ENCODE measurements at places on chromosomes 4 and X.

DNA sequence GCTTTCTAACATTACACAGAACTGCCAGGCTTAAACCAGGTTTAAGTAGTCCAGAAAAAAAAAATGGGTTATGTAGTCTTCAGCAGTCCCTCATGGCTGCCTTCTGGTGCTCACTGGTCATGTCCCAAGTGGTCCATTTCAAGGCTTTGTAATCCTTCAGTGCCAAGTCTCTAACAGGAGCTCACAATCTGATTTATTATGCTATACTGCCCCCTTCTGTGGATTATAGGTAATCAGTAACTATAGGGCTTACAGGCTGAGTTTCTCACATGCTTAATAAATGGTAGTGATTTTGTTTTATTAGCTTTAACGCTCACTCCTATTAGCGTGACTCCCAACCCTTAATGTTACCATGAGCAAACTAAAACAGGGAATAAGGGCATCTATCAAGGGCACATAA, 92.5 kb upstream of the EDA2R start:
- no peak for DNase-seq

DNA sequence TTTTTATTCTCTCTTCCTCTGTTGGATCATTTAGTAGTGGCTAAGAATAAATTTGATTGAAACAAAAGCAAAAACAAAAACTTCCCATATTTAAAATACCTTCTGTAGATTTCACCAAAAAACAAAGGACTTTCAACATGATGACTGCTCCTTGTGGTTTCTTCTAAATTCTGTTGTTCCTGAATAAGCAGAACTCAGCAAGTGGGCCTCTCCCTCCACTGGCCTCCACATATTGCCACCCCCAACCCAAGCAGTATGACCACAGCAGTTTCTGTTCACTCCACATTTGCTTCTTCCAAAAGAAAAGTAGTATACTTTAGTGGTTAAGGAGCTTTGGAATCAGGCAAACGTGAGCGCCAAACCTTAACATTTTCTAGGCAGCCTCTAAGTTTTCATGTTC, 114.7 kb downstream of the COX18 start:
- no peak for DNase-seq

DNA sequence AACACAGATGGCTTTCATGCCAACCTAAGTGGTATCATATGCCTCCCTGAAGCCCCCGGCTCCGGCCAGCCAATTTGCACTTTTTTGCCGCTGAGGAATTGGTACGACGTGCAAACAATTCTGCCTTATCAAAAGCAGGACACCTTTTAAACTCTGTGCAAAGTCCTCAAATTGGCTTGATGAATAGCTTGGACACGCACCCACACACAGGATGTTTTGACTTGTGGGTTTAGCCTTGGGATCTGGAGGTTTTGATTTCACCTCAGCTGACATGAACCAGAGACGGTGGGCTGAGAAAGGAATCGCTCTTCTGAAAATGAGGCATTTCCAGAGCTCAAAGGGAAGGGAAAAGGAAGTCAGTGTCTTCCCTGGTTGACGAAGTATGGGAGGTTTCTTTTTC, 110.8 kb upstream of the SHOX start:
- no peak for DNase-seq

DNA sequence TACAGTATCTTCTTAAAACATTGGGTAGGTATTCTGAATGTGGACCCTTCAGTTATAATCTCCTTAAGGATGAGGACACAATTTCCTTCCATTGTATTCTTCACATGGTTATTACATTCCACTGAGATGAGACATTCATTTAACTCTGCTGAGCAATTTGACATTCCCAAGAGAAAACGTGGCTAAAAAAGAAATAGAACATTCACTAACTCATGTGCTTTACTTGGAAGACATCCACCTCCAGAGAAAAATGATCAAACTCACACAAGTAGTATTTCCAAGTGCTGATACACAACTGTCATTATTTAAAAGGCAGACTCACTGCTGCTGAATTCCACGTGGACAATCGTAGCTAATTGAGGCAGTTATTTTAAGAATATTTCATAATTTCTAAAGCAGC, 227.9 kb upstream of the ANKRD50 start:
- no peak for DNase-seq

DNA sequence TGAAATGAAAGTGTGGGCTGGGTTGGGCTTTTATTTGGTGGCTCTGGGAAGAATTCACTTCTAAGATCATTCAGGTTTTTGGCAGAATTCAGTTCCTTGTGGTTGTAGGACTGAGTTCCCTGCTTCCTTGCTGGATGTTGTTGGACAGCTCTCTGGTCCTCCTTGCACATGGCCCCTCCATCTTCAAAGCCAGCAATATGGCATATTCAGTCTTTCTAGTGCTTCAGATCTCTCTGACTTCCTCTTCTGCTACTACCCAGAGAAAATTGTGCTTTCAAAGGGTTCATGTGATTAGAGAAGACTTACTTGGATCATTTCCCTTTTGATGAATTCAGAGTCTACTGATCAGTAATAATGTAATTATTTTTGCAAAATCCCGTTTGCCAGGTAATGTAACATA, 12.8 kb upstream of the IGFBP7 start:
- no peak for DNase-seq

- no peak for DNase-seq
Observed at GRCh38 chr4:146053891-146054290, 115.3 kb upstream of the ZNF827 start.

DNA sequence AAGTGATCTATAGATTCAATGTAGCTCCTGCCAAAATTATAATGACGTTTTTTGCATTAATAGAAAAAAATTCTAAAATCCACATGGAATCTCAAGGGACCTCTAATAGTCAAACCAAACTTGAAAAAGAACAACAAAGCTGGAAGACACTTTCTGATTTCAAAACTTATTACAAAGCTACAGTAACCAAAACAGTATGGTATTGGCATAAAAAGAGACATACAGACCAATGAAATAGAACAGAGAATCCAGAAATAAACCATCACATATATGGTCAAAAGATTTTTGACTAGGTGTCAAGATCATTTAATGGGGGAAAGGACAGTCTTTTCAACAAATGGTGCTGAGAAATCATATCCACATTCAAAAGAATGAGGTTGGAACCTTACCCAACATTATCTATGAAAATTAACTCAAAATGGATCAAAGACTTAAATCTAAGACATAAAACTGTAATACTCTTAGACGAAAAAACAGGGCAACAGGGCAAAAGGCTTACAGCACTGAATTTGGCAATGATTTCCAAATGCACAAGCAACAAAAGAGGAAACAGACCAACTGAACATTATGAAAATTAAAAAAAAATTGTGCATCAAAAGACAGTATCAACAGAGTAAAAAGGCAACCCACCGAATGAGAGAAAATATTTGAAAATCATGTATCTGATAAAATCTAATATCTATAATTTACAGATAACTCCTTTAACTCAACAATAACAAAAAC, 3.9 kb downstream of the FBXO8 start:
- no peak for DNase-seq

- no peak for DNase-seq
Observed at GRCh38 chr4:168623011-168623410, 126.2 kb downstream of the PALLD start.

DNA sequence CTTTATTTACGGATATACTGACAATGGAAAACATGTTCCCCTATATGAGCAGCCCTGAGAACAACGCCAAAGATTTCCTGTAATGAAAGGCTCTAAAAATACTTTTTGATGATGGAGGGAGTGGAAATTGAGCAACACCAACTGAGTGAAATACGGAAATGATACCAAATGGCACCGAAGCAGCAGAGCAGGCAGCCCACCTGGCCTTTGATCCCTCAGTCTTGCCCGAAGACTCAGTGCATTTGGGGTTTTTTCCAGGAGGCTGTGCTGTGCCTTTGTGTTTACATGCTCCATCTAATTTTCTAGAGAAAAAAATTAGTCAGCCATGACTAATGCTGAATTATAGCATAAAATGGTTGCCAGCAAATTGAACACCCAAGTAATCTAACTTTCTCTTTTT, 169.9 kb upstream of the RBPJ start:
- DNase-seq: no peak

GRCh38 chr4:139450586-139450985, 3.3 kb upstream of the RAB33B start:
- no peak for DNase-seq

DNA sequence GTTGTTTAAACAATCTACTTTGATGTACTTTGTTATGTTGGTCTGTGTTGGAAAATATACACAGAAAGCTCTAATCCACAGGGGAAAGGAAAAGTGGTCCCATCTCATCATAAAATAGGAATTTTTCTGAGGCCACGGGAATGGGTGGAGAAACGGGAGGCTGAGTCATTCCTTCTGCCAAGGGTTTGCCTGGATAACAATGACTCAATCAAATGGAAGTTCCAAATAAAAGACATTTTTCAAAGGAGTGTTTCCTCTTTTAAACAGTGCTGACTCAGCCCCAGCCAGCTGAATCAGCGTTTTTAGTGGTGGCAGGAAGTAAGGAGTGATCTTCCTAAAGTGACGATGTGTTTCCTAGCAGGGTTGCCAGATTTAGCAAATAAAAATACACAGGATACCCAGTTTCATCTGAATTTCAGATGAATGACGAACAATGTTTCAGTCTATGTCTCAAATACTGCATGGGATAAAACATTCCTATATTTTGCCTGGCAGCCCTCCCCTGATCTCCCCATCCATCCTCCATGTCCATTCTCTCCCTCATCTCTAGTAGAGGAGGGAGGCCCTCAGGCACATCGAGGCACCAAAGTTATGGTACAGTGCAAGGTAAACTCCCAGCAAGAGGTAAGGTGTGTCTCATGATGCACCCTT, 345.4 kb upstream of the GATB start:
- no peak for DNase-seq

DNA sequence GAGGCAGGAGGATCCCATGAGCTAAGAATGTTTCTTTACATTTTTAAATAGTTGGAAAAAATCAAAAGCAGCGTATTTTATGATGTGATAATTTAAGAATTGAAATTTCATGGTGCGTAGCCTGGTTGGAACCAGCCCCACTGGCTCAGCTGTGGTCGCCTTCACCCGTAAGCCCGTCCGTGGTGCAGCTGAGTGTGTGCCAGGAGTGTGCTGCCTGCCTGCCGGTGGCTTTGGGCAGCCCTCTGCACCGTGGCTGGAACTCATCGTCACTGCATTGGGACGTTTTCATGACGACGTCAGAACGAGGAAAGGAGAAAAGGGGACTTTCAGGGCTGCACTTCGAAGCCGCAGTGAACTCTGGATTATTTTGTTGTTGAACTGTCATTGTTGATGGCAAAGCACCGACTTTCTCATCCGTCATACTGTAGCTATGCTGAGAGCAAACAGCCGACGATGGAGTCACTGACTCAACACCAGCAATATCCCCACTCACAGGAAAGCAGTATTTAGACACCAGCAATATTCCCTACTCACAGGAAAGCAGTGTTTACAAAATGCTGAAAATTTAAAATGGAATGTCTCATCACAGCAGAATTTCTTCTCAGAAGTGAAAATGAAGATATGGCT, 35.1 kb downstream of the PCGF3 start:
- DNase-seq: no peak

- no peak for DNase-seq
Observed at GRCh38 chr4:79495447-79495846, 87.4 kb upstream of the GK2 start.

- no peak for DNase-seq
Observed at GRCh38 chrX:69150281-69150960, 14.8 kb downstream of the PJA1 start.

- no peak for DNase-seq
Observed at GRCh38 chr4:149896432-149896831, 80.8 kb upstream of the IQCM start.

DNA sequence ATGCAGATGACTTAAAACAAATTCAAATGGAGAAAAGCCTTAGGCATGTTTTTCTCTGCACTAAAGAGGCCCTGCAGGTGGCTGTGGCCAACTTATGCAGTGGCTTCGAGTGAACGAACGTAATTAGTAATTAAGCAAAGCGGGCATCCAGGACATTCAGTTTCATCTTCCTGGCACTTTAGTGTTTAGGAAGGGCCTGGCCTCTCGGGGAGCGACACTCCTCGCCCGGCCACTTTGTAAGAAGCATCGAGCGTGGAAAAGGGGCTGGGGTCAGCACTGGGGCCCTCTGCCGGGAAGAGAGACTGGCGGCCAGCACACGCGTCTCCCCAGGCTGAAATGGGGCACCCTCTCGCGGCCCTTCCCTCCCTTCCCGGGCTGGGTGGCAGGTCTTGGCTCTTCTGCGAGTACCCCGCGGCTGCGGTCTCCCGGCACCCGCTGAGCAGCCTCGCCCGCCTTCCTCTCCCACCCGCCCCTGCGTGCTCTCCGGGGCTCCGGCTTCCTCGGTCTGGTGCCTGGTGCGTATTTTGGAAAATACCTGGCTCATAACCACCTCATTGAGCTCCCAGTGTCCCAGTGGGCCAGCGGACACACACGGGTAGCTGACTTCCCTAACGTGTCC, 677 bp upstream of the CYP4V2 start:
- peak; percentile 25 for DNase-seq

GRCh38 chr4:24007860-24008261, 118.0 kb upstream of the PPARGC1A start:
- no peak for DNase-seq

- no peak for DNase-seq
Observed at GRCh38 chr4:91035276-91035675, 908.1 kb downstream of the CCSER1 start.

GRCh38 chr4:177322266-177322665, 12.6 kb downstream of the NEIL3 start:
- no peak for DNase-seq

DNA sequence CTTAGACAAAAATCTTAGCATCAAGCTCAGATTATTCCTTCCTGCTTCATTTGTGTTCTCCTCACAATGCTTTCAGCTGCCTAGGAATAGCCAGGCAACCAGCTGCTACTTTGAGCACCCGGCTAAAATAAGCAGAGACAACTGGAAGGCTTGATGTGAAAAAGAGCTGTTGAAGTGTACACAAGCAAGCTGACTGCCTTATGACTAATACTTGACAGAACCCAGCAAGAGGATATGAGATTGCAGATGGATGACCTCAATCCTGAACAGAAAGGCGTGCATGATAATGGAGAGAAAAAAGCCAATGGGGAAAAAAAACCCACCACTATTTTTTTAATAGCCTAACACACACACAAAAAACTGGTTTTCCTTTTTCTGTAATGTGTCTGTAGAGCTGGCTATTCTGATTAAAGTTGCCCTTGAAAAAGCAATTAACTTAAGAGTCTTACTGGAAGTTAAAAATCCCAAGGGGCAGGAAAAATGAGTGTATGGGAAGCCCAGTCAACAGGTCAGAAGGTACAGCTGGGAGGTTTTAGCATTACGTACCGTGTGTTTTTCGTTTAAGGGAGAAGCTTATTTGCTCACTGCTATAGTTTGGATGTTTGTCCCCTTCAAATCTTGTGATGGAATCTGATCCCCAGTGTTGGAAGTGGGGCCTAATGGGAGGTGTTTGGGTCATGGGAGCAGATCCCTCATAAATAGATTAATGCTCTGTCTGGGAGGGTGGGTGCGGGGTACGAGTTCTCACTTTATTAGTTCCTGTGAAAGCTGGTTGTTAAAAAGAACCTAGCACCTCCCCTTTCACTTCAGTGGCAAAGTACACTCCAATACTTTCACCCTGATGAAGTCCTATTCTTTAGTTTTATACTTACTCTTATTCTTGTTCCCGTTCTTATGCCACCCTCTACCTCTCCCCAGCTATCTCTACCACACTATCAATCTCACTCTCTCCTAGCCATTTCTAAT, 37.1 kb upstream of the HERC6 start:
- no peak for DNase-seq

Measured in stimulated activated CD8-positive, alpha-beta memory T cell treated with anti-CD3 and anti-CD28 coated beads, Interleukin-15, amount 100 ng/mL, for 1 hour (primary cell).